OCI-M1 (cell line): ENCODE measurements at places on chromosomes 3 and 15.

DNA sequence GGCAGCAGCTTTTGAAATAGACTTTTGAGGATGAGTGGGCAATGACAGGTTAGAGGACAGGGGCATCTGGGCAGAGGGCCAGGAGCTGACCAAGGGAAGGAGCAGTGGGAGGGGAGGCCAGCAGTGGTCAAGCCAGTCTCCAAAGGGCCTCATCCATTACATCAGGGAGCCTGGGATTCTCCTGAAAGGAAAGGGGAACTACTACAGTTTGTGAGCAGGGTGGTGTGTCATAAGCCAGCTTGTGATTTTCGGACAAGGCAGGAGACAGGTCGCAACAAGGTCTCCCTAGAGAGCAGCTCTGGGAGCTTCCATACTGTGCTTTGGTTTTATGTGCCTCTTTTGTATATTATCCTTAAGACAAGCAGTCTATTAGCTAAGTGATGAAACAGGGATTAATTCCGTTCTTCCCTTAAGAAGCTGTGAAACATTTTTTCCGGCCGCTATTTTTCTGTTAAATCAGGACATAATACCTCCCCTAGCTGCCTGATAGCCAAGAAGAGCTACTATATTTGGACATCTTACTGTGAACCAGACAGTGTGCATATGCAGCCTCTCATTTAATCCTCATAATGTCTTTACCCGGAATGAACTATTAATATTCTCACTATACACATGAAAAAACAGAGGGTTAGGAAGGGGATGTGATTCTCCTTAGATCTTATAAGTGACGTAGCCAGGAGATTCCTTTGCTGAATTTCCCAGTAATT is 46.4 kb downstream of the C2CD4B start:
- no peak for DNase-seq

DNA sequence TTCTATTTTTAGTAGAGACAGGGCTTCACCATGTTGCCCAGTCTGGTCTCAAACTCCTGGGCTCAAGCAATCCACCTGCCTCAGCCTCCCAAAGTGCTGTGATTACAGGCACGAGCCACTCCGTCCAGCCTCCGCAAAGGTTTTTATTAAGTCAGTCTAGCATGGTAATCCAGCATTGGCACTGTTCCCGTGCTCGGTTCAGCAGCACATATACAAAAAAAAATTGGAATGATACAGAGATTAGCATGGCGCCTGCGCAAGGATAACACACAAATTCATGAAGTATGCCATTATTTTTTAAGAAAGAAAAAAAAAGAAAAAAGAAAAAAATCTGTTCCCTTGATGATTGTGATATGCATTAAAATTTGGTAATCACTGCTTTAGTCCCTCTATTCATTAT is 8.5 kb downstream of the CKMT1A start:
- no peak for DNase-seq

DNA sequence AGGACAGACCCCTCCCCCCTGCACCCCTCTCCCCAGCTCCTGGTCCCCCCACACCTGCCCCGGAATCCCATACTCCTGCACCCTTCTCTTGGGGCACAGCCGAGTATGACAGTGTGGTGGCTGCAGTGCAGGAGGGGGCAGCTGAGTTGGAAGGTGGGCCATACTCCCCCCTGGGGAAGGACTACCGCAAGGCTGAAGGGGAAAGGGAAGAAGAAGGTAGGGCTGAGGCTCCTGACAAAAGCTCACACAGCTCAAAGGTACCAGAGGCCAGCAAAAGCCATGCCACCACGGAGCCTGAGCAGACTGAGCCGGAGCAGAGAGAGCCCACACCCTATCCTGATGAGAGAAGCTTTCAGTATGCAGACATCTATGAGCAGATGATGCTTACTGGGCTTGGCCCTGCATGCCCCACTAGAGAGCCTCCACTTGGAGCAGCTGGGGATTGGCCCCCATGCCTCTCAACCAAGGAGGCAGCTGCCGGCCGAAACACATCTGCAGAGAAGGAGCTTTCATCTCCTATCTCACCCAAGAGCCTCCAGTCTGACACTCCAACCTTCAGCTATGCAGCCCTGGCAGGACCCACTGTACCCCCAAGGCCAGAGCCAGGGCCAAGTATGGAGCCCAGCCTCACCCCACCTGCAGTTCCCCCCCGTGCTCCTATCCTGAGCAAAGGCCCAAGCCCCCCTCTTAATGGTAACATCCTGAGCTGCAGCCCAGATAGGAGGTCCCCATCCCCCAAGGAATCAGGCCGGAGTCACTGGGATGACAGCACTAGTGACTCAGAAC is 9.8 kb downstream of the MAP1A start:
- no peak for DNase-seq

DNA sequence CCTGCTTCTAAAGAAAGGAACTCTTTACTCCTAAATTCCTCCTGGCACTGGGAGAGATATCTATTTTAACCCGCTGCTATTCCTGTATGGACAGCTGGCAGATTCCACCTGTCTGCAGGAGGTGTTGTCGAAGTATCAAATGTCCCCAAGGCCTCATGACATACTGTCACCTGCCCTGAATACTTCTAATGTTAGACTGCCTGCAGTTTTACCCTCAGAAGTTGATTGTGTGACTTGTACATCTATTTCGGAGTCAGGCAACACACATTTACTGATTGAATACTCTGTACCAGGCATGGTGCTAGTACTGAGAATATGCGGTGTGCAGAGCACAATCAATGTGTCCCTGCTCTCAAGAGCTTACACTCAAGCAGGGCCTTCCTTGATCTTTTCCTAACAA is 38.6 kb downstream of the PDZRN3 start:
- DNase-seq, result no peak

- DNase-seq, result no peak
These were observed 241.8 kb downstream of the FOXP1 start for GRCh38 chr3:71341721-71342120.

DNA sequence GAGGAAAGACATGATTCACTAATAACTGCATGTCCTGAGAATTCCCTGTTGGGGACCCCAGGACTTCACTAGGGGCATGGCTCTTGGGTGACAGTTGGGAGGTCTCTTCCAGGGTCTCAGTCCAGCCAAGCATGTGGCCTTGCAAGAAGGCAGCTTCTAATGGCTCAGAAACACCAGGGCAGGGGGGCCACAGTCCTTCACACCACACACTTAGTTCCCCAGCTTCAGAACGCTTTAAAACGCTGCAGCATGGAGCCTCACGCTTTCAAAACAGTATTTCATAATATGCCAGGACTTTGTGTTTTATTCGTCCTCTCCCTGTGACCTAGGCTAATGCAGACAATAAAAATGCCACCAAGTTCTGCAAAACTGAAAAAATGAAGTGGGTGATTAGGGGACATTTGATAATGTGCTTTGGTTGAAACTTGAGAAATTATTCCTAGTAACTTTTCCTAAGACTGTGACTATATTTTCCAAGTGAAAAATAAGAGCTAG is 48.4 kb upstream of the LIMD1 start:
- no peak for DNase-seq

GRCh38 chr3:87073496-87074145 is 82.7 kb upstream of the VGLL3 start:
- DNase-seq, result no peak

DNA sequence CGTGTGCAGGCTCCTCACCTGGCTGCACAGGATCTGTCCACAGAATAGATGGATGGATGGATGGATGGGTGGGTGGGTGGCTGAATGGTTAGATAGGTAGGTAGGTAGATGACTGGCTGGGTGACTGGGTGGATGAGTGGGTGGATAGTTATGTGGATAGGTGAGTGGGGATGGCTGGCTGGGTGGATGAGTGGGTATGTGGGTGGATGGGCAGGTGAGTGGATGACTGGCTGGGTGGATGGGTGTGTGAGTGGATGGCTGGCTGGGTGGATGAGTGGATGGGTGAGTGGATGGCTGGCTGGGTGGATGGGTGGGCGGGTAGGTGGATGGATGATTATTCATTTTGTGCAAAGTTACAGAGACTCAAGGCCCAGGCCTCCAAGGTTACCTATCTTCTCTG is 172.9 kb upstream of the CTDSPL start:
- no peak for DNase-seq

- no peak for DNase-seq
These were observed 156.1 kb downstream of the VPS8 start for GRCh38 chr3:184968115-184968514.

DNA sequence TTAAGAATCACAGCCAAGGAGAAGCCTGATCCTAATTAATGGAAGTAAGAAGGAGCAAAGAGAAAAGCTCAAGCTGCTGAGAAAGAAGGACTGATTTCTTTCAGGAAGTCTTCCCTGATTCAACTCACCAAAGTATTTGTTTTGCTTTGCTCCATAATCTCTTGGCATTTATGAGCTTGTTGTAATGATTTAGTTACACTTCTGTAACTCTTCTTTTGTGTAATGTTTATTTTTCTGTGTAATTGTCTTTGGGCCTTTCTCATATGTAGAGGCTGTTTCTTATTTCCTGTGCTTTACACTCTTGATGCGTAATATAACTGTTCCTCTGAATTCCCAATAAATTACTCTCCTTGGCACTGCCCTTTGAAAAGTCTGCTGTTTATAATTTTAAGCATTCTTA is 80.0 kb downstream of the COL6A5 start:
- DNase-seq, result no peak

DNA sequence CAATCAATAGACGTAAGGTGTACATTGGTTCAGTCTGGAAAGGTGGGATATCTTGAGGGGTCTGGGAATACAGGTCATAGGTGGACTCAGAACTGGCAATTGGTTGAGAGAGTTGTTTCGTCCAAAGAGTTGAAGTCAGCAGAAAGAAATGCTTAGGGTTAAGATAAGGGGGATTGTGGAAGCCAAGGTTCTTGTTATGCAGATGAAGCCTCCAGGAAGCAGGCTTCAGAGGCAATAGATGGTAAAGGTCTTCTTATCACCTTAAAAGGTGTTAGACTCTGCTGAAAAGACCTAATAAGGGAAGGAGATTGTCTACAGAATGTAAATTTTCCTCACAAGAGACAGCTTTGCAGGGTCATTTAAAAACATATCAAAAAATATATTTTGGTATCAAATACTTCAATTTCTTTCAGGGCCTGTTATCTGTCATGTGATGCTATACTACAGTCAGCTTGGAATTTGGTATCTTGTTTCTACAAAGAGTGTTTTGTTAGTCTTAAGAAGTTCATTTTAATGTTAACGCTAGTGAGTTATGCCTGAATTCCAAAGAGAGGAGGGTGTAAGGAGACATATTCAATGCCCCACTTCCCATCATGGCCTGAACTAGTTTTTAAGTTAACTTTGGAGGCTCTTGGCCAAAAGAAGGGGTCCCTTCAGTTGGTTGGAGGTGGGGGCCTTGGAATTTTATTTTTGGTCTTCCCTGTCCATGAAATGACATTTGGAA is 378.2 kb upstream of the ROBO2 start:
- no peak for DNase-seq

GRCh38 chr3:72289692-72290071 is 504.7 kb upstream of the PROK2 start:
- DNase-seq, result peak; percentile 75

DNA sequence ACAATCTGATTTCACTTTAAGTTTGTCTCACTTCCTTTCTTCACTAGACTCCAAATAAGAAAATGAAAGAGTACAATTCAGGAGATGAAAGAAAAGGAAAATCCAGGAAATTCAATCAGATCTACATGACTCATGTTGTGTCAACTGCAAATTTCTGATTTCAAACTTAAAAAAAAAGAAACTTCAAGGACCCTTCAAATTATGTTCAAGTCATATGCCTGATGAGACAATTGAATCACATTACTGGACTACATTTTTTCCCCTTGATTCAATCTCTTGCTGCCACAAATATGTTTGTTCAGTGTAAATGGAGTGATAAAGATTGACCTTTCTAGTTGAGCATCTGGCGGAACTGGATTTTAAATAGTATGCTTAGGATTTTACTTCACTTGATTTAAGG is 37.4 kb downstream of the FRMD5 start:
- no peak for DNase-seq

GRCh38 chr3:186693843-186694242 is 23.3 kb upstream of the KNG1 start:
- no peak for DNase-seq
